ENCODE measurements at places on chromosomes 1 and 21.
A peak's percentile ranks its signal among the peaks of the same experiment; 100 is the strongest.

DNA sequence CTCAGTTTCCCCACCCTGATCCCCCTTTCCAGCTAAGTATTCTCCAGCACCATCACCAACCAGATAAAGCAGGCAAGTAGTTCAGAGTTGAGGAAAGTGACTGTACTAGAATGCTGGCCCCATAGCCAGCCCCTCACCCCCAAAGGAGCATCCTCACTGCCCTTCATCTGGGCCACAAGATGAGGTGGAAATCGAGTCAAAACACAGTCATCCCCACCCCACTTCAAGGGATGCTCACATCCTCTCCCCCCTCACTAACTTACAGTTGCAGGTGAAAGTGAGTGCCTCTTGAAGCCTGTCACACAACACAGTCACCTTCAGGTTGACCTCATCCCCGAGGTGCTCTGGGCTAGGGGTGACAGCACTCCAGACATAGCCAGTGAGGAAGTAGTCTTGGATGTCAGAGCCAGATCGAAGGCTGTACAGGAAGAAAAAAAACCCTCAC lies 30.4 kb downstream of the PIK3C2B start:
- DNase-seq = no peak

GRCh38 chr1:208219659-208220282 lies 24.4 kb downstream of the PLXNA2 start:
- DNase-seq = peak; percentile 88

DNA sequence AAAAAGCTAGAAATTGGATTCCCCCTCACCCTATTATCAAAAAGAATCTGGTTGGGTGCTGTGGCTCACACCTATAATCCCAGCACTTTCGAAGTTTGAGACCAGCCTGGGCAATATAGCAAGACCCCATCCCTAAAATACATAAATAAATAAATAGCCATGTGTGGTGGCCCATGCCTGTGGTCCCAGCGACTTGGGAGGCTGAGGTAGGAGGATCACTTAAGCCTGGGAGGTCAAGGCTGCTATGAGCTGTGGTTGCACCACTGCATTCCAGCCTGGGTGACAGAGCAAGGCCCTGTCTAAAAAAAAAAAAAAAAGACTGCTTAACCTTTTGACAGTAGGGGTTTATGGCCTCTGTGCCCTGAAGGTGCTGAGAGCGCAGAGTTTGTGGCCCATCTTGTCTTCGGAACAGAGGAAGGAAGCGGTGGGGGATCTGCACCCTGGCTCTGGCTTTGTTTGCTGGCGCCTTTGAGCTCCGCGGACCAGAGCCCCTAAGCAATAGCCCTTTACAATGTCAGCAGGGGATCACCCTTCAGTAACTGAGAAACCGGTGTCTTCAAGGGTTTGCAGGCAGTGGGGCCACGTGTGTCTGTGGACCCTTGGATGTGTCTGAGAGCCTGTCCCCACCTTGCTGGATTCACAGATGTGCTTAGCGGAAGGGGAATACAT lies 22.1 kb downstream of the SLC2A7 start:
- DNase-seq = no peak

GRCh38 chr1:35807614-35808449 lies at the start of gene AGO4:
TSS of gene AGO4 (plus strand) at chr1:35808016. CDS start at chr1:35808417, 401 bp downstream.
- no peak for DNase-seq

DNA sequence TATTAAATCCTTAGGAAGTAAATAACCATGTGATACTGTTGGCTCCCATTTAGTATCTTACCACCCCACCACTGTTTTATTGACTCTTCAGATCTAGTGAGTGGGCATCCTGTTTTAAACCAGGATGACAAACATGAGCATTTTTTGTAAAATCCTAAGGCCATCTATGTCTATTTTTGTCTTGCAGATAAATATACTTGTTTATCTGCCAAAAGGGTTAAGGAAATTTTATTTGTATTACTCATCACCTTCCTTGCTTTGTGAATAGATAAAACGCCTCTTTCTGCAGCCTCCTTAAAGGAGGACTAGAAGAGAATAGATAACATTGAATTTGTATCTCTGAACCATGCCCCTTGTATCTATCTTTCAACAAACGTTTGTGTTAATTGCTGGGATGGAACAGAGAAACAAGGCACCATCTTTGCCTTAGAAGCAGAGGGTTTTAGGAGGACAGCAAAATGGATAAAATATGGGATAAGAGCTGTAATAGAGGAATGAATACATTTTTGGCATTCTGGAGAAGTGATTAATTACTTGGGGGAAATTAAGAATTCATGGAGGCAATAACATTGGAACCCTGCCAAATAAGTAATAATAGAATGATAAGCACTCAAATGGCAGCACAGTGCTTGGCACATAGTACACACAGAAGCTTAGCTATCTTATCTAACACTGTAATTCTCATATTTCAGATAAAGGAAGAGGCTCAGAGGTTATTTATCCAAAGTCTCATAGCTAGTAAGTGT lies 14.7 kb downstream of the YTHDF2 start:
- no peak for DNase-seq

- no peak for DNase-seq
Observed at GRCh38 chr1:197021716-197022115, 44.4 kb downstream of the CFHR5 start.

GRCh38 chr1:79353224-79353623 lies 346.7 kb upstream of the ADGRL4 start:
- DNase-seq = no peak

DNA sequence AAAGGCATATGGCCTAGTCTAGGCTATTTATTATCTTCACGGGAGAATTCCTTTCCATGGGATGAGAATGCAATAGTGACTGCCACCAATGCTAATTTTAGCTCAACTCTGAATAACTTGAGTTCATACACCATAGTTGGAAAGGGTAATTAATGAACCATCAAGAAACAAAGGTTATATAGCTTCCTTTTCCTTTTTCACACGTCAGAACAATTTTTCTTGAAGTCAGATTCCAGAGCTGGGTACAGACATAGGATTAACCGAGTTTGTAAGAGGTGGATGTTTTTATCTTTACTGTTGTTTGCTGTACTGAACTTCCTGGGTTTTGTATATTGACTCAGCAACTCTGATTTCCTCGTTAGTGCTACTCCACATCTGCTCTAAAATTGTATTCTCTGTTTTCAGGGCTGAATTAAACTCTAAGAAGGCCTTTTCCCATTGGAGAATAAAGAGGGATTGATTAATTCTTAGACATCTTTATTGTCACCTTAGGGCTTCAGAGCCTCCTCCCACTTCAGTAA lies 262.0 kb downstream of the NUF2 start:
- no peak for DNase-seq

DNA sequence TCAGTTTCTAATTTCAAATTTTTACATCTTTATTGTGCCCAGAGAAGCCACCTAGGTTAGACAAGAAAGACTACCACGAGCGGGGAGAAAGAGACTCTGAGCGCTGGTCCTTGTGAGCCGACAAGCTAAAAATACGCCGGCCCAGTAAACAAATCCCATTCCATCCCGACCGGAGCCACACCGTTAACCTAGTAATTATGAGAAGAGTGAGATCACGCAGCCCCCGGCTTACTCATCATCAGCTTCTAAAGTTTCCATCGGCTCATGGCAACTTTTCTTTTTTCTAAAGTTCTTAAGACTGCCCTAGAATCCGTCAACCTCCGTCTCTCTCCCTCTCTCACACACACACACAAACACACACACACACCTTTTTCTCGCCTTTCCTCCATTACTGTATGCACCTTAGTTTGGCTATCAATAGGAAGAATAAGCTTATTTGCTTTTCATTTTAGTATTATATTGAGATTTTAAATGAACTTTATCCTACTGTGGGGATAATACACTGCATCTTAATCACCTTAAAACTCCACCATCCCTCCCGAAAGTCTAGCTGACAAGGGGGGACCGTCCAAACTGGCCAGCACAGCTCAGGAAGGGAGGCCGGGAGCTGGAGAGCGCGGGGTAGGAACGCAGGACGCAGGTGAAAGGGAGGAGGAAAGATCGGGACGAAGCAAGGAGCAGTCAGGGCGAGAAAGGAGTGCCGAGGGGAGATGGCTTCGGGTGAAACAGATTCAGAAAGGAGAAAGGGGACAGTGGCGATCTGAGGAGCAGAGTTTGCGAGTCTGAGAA lies 728 bp downstream of the OTUD7B start:
- DNase-seq = no peak

GRCh38 chr1:47515164-47515789 lies 77.4 kb downstream of the FOXD2 start:
- no peak for DNase-seq

DNA sequence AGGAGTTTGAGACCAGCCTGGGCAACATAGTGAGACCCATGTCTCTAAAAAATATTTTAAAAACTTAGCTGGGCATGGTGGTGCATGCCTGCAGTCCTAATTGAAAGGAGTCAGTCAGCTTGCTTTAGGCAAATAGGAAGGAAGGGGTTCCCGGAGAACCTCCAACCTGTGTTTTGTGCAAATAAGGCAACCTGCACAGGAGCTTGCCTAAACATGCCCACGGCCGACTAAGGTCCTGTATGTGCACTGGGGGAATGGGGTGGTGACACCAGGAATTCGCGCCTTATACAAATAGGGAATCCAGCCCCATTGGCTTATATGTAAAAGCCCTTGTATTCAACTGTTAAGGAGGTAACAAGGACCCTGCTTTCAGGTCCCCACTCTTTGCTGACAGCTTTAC lies 429.2 kb upstream of the ZP4 start:
- no peak for DNase-seq

- DNase-seq = no peak
Observed at GRCh38 chr1:243564814-243565213, 285.2 kb downstream of the AKT3 start.

GRCh38 chr1:26996665-26997064 lies 3.2 kb downstream of the TRNP1 start:
- DNase-seq = no peak

DNA sequence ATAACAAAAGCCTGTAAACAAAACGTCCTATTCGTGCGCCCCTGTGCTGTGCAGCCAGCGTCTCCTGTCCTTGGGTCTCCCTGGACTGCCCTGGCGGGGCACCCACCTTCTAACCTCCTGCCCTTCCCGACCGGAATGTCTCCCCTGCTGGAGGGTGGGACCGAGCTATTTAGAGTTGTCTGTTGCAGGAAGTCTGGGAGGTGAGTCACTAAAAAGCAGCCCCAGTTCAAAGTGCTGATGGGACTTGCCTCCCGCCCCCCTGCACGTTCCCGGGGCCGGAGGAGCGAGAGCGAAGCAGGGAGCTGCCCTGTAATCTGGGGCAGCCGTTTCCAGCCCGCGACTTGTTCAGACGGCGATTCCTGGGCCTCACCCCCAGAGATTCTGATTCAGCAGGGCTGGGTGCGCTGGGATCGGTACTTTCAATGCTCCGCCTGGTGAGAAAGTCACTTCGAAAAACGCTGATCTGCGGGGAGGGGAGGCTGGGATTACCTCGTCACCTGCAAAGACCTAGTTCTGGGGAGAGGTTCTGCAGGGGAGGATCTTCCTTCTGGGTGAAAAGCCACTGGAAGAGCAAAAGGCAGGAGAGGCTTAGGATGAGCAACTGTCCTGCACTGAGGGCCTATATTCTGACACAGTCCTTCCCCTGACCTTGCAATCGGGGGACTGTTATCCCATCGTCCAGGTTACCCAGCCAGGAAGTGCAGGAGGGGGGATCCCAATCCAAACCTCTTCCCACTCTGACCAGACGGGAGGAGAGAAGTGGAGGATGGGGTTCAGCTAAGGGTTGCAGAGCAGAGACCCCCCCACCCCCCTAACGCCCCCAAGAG lies 1.2 kb upstream of the DHRS3 start:
- DNase-seq = no peak

Measured in CMK (cell line).